ENCODE measurements at places on chromosomes 4 and X.

DNA sequence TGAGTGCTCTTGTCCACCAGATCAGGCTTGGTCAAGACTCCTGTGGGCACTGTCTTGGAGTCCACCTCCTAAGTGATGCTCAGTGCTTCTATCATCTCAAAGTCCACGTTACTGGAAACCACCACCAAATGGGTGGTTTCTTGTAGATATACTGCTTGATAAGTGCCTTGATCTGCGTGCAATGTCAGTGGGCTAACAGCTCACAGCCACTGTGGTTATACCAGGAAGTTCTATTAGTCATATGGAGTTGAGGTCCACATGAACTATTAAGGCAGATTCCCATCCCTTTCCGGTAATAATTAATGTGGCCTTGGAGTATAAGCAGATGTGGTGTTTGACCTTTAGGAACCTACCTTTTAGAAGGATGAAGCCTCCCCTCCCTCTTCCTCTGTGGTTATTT lies 161.9 kb downstream of the ZNF518B start:
- DNase-seq: no peak

- no peak for DNase-seq
These were observed 132.5 kb downstream of the ATP10D start for GRCh38 chr4:47617607-47618006.

GRCh38 chr4:4386296-4386735 lies 586 bp upstream of the NSG1 start:
- DNase-seq: peak; percentile 34

- no peak for DNase-seq
These were observed 89.4 kb upstream of the MYOZ2 start for GRCh38 chr4:119046263-119046662.

DNA sequence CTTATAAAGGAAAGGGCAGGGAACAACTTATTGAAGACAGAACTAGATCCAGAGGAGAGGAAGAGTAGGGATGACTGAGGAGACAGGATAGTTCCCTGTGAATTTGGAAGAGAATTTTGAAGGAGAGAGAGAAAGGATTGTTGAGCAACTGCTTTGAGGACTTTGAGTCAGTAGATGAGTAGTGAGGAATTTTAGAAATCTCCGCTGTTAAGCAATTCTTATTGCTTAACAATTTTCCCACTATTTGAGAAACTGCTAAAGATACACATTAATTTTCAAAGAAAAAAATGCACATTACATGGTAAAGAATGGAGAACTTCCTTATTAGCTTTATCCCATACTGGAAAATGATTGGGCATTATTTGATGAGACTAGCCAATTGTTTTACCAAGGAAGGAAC lies 116.3 kb upstream of the NRK start:
- DNase-seq: no peak

- DNase-seq: no peak
These were observed 28.7 kb downstream of the PRPS1 start for GRCh38 chrX:107656978-107657377.

- DNase-seq: no peak
These were observed 37.7 kb downstream of the MAOA start for GRCh38 chrX:43693602-43694406.

GRCh38 chrX:69070949-69071650 lies 94.2 kb downstream of the PJA1 start:
- DNase-seq: no peak

- DNase-seq: no peak
These were observed 42.7 kb upstream of the RASSF6 start for GRCh38 chr4:73662709-73663546.

DNA sequence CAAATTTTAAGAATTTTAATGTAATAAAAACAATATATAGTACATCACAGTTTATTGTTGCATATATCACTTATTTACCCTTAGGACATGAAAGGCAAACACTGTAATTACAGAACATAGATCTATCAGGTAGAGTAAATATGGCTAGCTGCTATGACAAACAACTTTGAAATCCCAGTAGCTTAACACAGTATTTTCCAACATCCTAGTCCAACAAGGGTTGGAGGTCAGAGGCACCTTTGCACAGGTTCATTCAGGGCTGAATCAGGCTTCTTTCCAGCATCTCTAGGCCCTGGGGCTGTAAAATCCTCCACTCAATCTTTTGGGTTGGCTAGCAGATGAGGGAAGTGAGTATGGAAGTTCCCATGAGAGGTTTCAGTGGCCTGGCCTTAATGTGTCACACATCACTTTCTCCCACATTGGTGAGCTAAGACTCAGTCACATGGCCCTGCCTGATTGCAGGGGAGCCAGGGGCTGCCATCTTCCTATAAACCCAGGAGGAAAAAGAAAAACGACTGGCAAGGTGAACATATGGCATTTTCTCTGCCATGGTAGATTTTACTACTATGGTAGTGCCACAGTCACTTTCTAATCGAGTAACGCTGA lies 32.9 kb downstream of the HERC6 start:
- no peak for DNase-seq

GRCh38 chrX:97842468-97843199 lies 958.9 kb downstream of the RPA4 start:
- no peak for DNase-seq

GRCh38 chrX:23805389-23805788 lies 22.4 kb downstream of the SAT1 start:
- DNase-seq: no peak

GRCh38 chrX:11724122-11725017 lies 33.7 kb upstream of the MSL3 start:
- DNase-seq: no peak

GRCh38 chr4:166501941-166502382 lies 628.9 kb downstream of the TLL1 start:
- DNase-seq: no peak

GRCh38 chr4:7408166-7408565 lies 26.6 kb downstream of the PSAPL1 start:
- DNase-seq: no peak

DNA sequence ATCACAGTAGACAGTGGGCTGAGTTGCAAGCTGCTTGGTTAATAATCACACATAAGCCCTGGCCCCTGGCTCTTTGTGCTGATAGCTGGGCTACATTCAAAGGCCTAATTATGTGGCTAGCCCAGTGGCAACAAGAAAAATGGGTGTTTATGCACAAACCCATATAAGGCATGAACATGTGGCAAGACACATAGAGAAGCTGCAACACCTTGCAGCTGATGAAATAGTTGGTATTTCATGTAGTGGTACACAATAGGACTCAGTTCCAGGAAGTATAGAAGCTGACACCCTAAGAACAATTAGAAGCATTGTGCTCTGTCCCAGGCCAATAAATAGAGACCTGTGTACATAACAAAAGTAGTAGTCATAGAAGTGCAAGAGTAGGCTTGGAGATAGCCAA lies 14.6 kb upstream of the ZNF630 start:
- no peak for DNase-seq

GRCh38 chr4:4477796-4478195 lies 64.1 kb downstream of the STX18 start:
- no peak for DNase-seq

GRCh38 chr4:153974452-153974851 lies 185.6 kb upstream of the SFRP2 start:
- DNase-seq: no peak

DNA sequence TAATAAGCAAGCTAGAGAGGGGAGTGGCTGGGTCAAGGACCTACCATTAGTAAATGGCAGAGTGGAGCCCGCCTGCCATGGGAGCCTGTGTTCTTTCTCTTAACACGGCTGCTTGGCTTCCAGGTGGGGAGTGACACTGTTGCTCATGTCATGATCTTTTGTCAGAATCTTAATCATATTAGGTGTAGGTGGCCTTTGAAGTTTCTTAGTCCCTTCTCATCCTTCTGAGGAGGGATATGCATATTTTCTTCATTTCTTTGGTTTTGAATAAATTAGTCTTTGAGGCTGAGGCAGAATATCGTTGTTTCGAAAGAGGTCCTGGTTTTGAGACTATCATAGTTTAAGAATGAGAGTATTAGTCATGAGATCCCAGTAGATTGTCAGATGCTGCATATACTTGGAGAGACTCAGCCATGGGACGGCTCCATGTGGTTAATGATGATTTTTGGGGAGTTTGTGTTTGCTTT lies 28.9 kb downstream of the SNX25 start:
- DNase-seq: no peak

GRCh38 chrX:15564981-15565579 lies 35.7 kb downstream of the ACE2 start:
- DNase-seq: no peak

GRCh38 chr4:142645475-142646108 lies 200.5 kb downstream of the INPP4B start:
- no peak for DNase-seq

DNA sequence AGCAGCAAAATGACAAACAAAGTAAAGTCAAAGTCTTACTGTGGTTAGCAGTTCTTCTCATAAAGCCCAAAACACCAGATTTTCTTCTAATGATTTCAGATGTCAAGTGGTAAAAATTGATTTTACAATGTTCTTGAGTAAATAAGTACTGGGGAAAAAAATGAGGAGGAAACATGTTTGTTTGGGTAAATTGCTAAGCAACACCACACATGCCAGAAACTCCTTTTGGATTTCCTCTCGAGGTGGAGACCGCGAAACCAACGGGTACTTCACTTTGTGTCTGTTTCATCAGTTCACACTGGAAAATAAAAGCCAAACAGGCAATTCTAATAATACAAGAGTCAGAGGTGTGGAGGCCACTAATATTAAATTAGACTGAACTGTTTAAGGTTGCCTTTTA lies 4.6 kb upstream of the PKD2 start:
- no peak for DNase-seq

DNA sequence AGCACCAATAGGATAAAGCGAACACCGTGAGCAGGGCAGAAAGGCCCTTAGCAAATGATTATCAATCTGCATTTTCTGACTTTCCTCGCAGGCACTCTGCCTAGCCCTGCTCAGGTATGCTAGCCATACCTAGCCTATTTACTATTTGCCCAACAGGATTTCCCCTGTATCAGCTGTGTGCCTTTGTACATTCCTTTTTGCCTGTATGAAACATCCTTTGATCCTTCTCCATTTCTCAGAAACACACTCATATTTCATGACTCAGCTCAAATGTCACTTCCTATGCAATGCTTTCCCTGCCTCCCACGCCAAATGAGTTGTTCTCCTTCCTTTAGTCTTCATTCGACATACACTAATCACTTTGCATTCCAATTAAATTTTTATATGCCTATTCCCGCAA lies 37.2 kb downstream of the PCDH7 start:
- no peak for DNase-seq

DNA sequence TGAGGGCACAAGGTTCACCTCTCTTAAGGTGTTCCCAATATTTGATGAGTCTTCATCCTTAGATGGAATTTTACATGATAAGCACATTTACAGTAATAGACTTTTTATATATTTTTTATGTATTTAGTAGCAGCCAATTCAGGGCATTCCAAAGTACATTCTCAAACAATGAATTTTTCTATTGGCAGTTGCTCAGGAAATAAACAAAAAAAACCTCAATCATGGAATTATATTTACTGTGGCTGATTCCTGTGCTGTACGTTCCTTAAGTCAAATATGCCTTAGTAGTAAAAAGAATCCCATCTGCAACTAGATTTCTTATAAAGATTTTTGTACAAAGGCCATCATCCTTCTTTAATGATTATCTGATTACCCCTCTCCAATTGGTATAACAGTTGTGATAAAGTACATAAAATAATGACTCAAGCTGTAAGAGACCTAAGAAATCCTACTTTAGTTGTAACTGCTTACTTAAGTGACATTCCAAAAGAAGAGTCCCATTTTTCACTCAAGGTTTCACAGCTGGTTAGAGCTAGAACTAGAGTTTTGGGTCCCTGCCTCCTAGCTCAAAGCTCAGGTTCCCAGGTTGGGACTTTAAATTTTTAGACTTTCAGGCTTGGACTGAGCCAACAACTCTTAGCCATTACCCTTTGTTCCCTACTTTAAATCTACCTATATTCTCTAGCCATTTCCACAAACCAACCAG lies 152.7 kb downstream of the FHIP1A start:
- DNase-seq: no peak

GRCh38 chr4:149790172-149790907 lies 25.3 kb downstream of the IQCM start:
- no peak for DNase-seq

DNA sequence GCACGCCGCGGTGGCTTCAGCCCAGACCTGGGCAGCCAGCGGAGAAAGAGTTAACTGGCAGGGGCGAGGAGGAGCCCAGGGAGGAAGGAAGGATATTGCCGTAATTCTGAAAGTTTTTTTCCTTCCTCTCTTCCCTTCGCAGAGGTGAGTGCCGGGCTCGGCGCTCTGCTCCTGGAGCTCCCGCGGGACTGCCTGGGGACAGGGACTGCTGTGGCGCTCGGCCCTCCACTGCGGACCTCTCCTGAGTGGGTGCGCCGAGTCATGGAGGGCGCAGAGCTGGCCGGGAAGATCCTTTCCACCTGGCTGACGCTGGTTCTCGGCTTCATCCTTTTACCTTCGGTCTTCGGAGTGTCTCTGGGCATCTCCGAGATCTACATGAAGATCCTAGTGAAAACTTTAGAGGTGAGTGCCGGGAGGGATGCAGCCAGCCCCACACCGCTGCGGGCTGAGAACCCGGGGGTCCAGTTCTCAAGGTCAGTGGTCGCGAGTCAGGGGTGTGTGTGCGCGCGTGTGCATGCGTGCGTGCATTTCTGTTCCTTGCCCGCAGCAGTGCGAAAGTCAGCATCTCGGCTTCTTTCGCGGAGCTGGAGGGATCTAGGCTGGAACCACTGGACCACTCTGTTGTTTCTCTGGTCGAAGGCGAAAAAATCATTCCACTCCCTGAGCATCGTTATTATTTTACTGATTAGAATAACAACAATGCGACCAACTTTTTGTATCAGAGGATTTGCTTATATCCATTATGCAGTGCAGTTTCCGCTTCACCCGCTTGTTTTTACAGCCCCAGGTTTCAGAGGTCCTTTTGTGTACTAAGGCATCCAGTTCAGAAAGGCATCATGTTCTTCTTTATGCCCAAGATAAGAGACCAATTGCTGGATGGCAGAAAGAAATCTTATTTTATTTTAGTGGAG lies 709 bp downstream of the GPAT3 start:
- no peak for DNase-seq

GRCh38 chr4:56181140-56181953 lies 205.9 kb downstream of the AASDH start:
- no peak for DNase-seq

DNA sequence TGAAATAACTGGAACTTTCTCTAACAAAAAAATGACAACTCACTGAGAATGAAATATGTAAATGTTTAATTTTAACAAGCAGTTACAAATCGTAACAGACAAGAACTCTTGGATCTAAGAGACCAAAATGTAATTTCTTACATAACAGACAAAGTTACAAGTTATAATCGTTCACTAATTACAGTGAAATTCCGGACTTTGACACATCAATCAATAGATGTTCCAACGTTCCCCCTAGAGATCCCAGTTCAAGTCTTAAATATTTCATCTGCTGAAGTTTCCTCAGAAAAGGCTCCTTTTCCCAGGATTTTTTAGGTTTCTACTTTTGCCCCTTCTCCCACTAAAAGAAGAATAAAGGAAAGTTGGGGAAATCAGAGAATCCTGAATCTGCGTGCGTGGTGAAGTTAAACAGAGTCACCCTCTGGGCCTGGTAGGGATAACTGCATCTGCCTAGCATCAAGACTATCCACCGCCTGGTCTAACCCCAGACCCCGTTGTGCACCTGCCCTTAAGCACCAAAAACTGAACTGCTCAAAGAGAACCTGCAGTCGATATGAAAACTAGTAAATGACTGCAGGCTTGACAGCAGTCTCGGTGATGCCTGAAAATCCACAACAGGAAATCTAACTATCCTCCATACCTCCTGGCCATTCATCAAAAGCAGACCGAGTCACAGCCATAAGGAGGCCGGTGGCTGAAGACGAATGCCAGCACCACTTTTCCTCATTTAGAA lies 2.3 kb downstream of the IRF2 start:
- no peak for DNase-seq

GRCh38 chr4:100754751-100755150 lies 236.9 kb upstream of the EMCN start:
- DNase-seq: no peak

Data from activated effector memory CD4-positive, alpha-beta T cell treated with Interleukin-2 at 50 U/mL for 16 hours (primary cell).